ENCODE measurements at places on chromosomes 7 and 10. TPM values are rescaled to one million over a fixed set of nuclear protein-coding genes. Genes with fewer than 3 reads are reported as not detected.

Gene DENND2A
- total RNA-seq, result 17.7 TPM

Gene VSIR
- total RNA-seq, result 48.1 TPM

Gene CACNA2D1
- 44.1 TPM for total RNA-seq

Gene PRR15
- 173 TPM for total RNA-seq

Gene TMEM225B
- 1.2 TPM for total RNA-seq

Gene GLI3
- total RNA-seq, result 8.8 TPM

Gene NPC1L1
- total RNA-seq, result not detected

Gene SUFU
- 13.9 TPM for total RNA-seq

Gene PRLHR
- total RNA-seq, result not detected

Gene FFAR4
- total RNA-seq, result 28.7 TPM

Gene KAZALD1
- 8.5 TPM for total RNA-seq

Gene APBB1IP
- 8.1 TPM for total RNA-seq

Gene CPVL
- total RNA-seq, result 8.1 TPM

Gene IL15RA
- total RNA-seq, result 20.6 TPM

Gene CALML5
- total RNA-seq, result not detected

Gene ATXN7L1
- total RNA-seq, result 29.5 TPM

Gene ZFAND2A
- 39.3 TPM for total RNA-seq

Gene CALHM1
- not detected for total RNA-seq

Gene SSMEM1
- not detected for total RNA-seq

Gene IDI2
- not detected for total RNA-seq

Gene LAMB1
- 148 TPM for total RNA-seq

Gene TMEM196
- 0.14 TPM for total RNA-seq

Gene ASB15
- not detected for total RNA-seq

Gene PDE6C
- not detected for total RNA-seq

Gene OR2A5
- total RNA-seq, result not detected

Gene PRF1
- total RNA-seq, result 2.5 TPM

Gene CTNNA3
- 0.70 TPM for total RNA-seq

Gene SUN3
- not detected for total RNA-seq

Gene ABCC2
- 1.6 TPM for total RNA-seq

Gene BTBD16
- total RNA-seq, result 0.60 TPM

Gene CPA5
- total RNA-seq, result not detected

All from mucosa of descending colon (tissue), 3 donors.